Tracheal epithelial cell (primary cell): ENCODE measurements at places on chromosomes 2 and 18. TPM values are rescaled to one million over a fixed set of nuclear protein-coding genes. Genes with fewer than 3 reads are reported as not detected.

Gene LHCGR
- not detected in 2 replicates for total RNA-seq

Gene DSG3
- 215 and 390 TPM in 2 replicates for total RNA-seq

Gene VWA3B
- total RNA-seq: under 0.01 TPM in 1 of 2 replicates, not detected in the other

Gene EMX1
- total RNA-seq: under 0.01 TPM in 1 of 2 replicates, not detected in the other

Gene PECR
- total RNA-seq: 14.9 and 19.4 TPM in 2 replicates

Gene ITGB6
- 36.2 and 167 TPM in 2 replicates for total RNA-seq

Gene CYP27A1
- total RNA-seq: 1.3 and 3.9 TPM in 2 replicates

Gene IMP4
- total RNA-seq: 137 and 140 TPM in 2 replicates

Gene DYNAP
- total RNA-seq: not detected in 2 replicates

Gene ARHGAP28
- 0.21 and 0.72 TPM in 2 replicates for total RNA-seq

Gene CMPK2
- 1.4 TPM in 1 of 2 replicates, not detected in the other for total RNA-seq

Gene TRIM43
- total RNA-seq: 0.48 TPM in 1 of 2 replicates, not detected in the other

Gene HNMT
- 3.4 and 7.2 TPM in 2 replicates for total RNA-seq

Gene SCN1A
- total RNA-seq: under 0.01 TPM in 1 of 2 replicates, not detected in the other

Gene EML6
- 0.43 and 0.48 TPM in 2 replicates for total RNA-seq

Gene UGT1A6
- total RNA-seq: 23.2 and 60.5 TPM in 2 replicates

Gene GCKR
- total RNA-seq: not detected in 2 replicates

Gene ANKRD29
- 4.8 and 14.1 TPM in 2 replicates for total RNA-seq

Gene SPR
- total RNA-seq: 23.4 and 38.8 TPM in 2 replicates

Gene KCNJ3
- not detected in 2 replicates for total RNA-seq

Gene CNGA3
- not detected in 2 replicates for total RNA-seq

Gene TXNDC2
- not detected in 2 replicates for total RNA-seq

Gene SLC25A52
- 0.24 TPM in 1 of 2 replicates, not detected in the other for total RNA-seq

Gene GNAL
- 17.1 and 32.4 TPM in 2 replicates for total RNA-seq
